H1 (cell line): ENCODE measurements at places on chromosomes 2 and 18. TPM values are rescaled to one million over a fixed set of nuclear protein-coding genes. Genes with fewer than 3 reads are reported as not detected.

- H3K4me1 ChIP-seq: no peaks in the 10 kb centered on the region; the same call in 1 of the 2 replicates
- no peak for DNase-seq
- no peak overlapping the region for H3K27ac ChIP-seq
- H3K4me3 ChIP-seq: no peak overlapping the region
- H3K27me3 ChIP-seq: no peaks in the 10 kb centered on the region
- no peaks in the 10 kb centered on the region for H3K36me3 ChIP-seq
These were observed 30.3 kb downstream of the FAM228A start for GRCh38 chr2:24205131-24205530.

DNA sequence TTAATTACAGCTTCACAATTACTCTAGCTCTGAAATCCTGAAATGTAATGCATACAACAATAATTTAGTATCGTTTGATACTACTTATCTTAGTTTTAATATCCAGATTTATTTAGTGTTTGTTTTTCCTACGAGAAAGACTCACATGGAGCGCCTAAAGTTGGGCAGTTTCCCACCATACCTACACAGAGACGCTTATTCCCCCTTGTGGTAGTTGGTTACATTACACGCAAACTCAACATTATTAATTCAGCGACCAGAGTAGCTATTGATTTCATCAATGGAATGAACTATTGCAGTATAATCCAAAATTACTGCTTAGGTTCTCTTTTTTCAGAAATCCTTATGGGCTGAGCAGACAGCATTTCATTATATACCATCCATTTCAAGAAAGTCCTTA, 164.0 kb upstream of the REG3G start:
- DNase-seq: no peak
- H3K27ac ChIP-seq: no peak overlapping the region
- no peaks in the 10 kb centered on the region for H3K36me3 ChIP-seq
- H3K27me3 ChIP-seq: no peaks in the 10 kb centered on the region
- no peak overlapping the region for H3K4me3 ChIP-seq
- no peaks in the 10 kb centered on the region for H3K4me1 ChIP-seq

GRCh38 chr18:3713166-3713565, 263.2 kb downstream of the TGIF1 start:
- no peaks in the 10 kb centered on the region for H3K4me1 ChIP-seq
- H3K4me3 ChIP-seq: no peak overlapping the region
- H3K27ac ChIP-seq: no peak overlapping the region
- DNase-seq: no peak
- H3K36me3 ChIP-seq: no peaks in the 10 kb centered on the region

DNA sequence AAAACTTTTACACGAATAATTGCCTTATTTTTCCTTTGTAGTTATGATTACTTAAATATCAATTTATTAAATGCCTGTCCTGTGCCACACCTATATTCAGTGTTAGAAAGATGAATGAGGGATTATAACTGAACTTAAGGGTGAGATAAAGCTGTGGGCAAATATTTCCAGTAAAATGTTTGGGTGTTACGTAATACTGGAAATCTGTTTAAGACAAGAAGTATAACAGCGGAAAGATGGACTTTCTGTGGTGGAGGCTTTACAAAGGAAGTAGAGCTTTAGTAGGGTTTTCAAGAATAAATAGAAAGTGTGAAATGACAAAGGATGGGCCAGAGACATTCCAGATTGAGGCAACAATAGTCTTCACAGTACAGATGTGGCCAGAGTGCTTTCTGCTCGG, 927.0 kb downstream of the DPP10 start:
- no peaks in the 10 kb centered on the region for H3K4me1 ChIP-seq
- DNase-seq: no peak
- H3K36me3 ChIP-seq: no peaks in the 10 kb centered on the region
- no peak overlapping the region for H3K27ac ChIP-seq
- H3K4me3 ChIP-seq: no peak overlapping the region

DNA sequence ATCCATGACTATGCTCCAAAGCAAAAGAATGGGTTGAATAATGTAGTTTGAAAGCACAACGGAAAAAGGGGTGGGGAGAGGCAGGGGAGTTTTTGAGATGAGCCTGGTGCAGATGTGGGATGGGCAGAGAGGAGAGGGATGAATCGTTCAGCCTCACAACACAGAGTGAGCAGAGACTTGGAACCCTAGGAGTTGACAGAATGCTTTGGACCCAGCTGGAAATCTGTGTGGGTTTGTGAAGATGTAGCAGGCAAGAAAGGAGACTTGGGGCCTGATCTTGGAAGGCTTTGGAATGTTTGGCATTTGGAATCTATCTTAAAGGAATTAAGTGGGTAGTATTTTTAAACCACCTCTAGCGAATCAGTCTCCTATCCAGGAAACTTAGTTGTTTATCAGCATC, 66.0 kb upstream of the KCTD1 start:
- no peaks in the 10 kb centered on the region for H3K4me1 ChIP-seq
- H3K27ac ChIP-seq: no peak overlapping the region
- no peaks in the 10 kb centered on the region for H3K27me3 ChIP-seq
- no peaks in the 10 kb centered on the region for H3K36me3 ChIP-seq

LIPG gene
- total RNA-seq: 9.8 and 11.8 TPM in 2 replicates

GRCh38 chr2:4653991-4654390, 950.6 kb downstream of the DCDC2C start:
- no peak overlapping the region for H3K27ac ChIP-seq
- H3K4me1 ChIP-seq: no peaks in the 10 kb centered on the region
- H3K4me3 ChIP-seq: no peak overlapping the region
- no peaks in the 10 kb centered on the region for H3K36me3 ChIP-seq
- DNase-seq: no peak

ZNF892 gene
- 10.7 and 10.8 TPM in 2 replicates for total RNA-seq

- H3K36me3 ChIP-seq: no peaks in the 10 kb centered on the region
- H3K27me3 ChIP-seq: no peaks in the 10 kb centered on the region
- H3K4me1 ChIP-seq: no peaks in the 10 kb centered on the region
- no peak overlapping the region for H3K4me3 ChIP-seq
These were observed 418.0 kb downstream of the LRATD1 start for GRCh38 chr2:15050483-15050882.

DNA sequence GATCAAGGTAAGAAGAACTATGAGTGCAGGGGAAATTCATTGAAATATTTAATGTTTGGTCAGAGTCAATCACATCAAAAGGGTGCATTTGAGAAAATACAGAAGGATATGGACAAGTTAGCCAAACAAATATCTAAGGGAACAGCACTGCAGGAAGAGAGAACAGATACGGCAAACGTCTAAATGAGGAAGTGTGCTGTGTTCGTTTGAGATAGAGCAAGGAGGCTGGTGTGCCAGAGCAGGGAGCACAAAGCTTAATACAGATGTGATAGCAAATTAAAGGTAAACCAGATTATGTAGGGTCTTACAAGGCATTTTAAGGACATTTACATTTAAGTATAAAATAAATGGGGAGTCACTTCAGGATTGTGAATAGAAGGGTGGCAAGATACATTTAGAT, 241.3 kb upstream of the ZNF804A start:
- H3K4me3 ChIP-seq: no peak overlapping the region
- no peaks in the 10 kb centered on the region for H3K27me3 ChIP-seq
- no peak overlapping the region for H3K27ac ChIP-seq

GRCh38 chr18:70489986-70490933, 201.4 kb downstream of the SOCS6 start:
- DNase-seq: no peak
- no peaks in the 10 kb centered on the region for H3K36me3 ChIP-seq
- H3K27me3 ChIP-seq: no peaks in the 10 kb centered on the region
- no peaks in the 10 kb centered on the region for H3K4me1 ChIP-seq
- no peak overlapping the region for H3K27ac ChIP-seq
- no peak overlapping the region for H3K4me3 ChIP-seq

DNA sequence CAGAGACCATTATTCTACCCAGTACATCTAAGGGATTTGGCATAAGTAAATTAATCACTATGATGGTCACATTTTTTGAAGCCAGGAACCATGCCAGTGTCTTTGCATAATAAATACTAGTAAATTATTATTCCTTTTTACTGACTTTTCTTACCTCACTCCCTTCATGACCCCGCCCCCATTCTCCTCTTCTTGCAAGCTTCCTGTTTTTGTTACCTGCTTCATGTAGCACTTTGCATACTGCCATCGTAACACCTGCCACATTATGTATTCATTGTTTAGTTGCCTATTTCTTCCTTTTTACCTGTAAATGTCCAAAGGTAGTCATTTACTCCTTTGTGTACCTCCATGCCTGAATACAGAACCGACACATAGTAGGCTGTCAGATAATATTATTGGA, 309.5 kb downstream of the KIAA1328 start:
- H3K4me3 ChIP-seq: no peak overlapping the region
- H3K27me3 ChIP-seq: no peaks in the 10 kb centered on the region

DNA sequence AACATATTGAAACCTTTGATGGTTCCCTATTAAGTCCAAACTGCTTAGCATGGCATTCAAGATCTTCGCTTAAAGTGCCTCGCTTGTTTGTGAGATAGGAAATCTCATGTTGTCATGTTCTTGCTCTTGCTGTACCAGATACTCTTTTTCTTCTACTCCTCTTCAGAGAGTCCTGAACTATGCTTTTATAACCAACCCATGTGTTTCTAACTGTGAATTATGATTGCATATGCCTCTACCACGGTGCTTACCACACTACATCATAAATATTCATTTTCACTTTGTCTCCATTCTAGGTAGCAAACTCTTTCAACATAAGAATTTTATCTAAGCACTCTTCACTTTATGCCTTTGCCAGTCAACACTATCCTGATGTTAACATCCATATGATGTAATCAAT, 23.6 kb downstream of the STAT4 start:
- no peaks in the 10 kb centered on the region for H3K36me3 ChIP-seq
- no peaks in the 10 kb centered on the region for H3K27me3 ChIP-seq
- no peak overlapping the region for H3K4me3 ChIP-seq
- no peak for DNase-seq

- H3K27ac ChIP-seq: no peak overlapping the region
- no peaks in the 10 kb centered on the region for H3K36me3 ChIP-seq
- H3K4me3 ChIP-seq: peak overlapping the region; percentile 59
- DNase-seq: no peak
- H3K4me1 ChIP-seq: no peaks in the 10 kb centered on the region; the same call in 1 of the 2 replicates
These were observed 1.1 kb downstream of the DIPK1C start for GRCh38 chr18:74456017-74456348.

DQX1 gene
- total RNA-seq: 0.57 and 0.76 TPM in 2 replicates

DNA sequence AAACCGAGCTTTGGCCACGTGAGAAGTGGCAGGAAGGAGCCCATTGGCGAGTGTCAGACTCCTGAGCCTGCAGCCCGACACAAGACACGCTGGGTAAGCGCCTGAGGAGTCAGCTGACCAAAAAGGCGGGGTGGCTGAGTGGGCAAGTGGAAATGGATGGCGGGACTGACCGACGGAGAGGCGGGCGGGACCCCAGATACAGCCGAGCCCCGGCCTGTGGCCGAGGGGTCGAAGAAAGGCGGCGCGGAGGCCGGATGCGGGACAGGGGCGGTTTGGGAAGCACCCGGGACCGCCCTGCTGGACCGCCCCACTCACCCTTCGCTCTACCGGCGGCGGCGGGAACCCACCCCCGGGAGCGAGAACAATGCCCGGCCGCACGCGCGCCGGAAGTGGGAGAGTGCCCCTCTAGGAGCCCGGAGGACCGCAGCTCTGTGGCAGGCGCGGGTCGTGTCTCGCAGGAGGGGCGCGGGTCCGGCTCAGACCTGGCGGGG, 22.8 kb downstream of the ZSCAN30 start:
- H3K27ac ChIP-seq: no peak overlapping the region
- H3K27me3 ChIP-seq: no peaks in the 10 kb centered on the region
- DNase-seq: no peak
- H3K36me3 ChIP-seq: 0 out of 2 replicates have a peak, but pooled peaks cover 2% of the 10 kb centered on the region
- no peak overlapping the region for H3K4me3 ChIP-seq

VIT gene
- total RNA-seq: not detected in 2 replicates

CDK5R2 gene
- total RNA-seq: not detected in 2 replicates

CCDC178 gene
- not detected in 2 replicates for total RNA-seq

DNA sequence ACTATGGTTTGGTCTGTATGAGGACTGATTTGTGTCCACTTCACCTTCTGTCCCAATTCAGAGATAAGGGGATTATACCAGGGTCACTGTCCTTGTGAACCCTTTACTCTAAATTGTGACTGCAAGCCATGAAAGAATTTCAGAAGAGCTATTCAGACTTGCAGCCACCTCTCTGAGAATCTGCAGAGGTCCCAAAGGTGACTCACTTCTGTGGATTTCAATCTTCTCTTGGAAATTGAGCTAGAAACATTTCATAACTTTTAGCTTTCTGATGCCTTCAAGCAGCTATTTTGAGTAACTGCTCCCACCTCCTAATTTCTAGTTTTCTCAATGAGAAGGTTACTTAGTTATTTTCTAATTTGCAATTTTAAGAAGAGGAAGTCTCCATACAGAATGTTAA, 1242.4 kb upstream of the ACVR2A start:
- DNase-seq: no peak
- no peak overlapping the region for H3K4me3 ChIP-seq
- no peak overlapping the region for H3K27ac ChIP-seq
- H3K4me1 ChIP-seq: no peaks in the 10 kb centered on the region
- H3K36me3 ChIP-seq: no peaks in the 10 kb centered on the region
- H3K27me3 ChIP-seq: peaks cover 1% of the 10 kb centered on the region

GRCh38 chr2:240153418-240153817, 13.0 kb upstream of the OTOS start:
- DNase-seq: no peak
- H3K36me3 ChIP-seq: no peaks in the 10 kb centered on the region
- H3K4me3 ChIP-seq: no peak overlapping the region
- H3K27ac ChIP-seq: no peak overlapping the region
- H3K27me3 ChIP-seq: peaks cover 10% of the 10 kb centered on the region; the same call in 1 of the 2 replicates

DNA sequence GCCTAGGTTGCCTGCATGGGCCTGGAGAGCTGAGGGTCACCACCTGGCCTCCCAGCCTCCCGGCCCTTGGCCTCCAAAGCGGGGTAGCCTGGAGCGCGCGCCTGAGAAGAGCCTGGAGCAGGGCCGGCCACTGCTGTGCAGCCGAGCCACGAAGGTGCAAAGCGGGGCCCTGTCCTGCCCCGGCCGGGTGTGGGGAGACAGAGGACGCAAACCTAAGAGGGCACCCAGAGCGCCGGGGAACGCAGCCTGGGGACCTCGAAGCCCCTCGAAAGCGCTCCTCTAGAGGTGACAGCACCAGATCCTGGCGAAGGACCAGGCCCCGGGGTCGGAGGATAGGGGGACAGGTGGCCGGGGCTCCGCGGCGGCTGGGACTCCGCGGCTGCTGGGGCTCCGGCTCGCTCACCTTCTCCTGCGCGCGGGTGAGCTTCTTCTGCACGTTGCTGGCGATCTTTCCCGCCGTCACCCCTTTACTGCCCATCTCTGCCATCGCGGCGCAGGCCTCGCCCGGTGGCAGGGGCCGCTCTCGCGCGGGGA, 430 bp downstream of the BIN1 start:
- H3K4me3 ChIP-seq: peak overlapping the region; percentile 75
- no peak for DNase-seq
- no peaks in the 10 kb centered on the region for H3K36me3 ChIP-seq
- H3K27me3 ChIP-seq: no peaks in the 10 kb centered on the region
- H3K4me1 ChIP-seq: peaks cover 6% of the 10 kb centered on the region

DNA sequence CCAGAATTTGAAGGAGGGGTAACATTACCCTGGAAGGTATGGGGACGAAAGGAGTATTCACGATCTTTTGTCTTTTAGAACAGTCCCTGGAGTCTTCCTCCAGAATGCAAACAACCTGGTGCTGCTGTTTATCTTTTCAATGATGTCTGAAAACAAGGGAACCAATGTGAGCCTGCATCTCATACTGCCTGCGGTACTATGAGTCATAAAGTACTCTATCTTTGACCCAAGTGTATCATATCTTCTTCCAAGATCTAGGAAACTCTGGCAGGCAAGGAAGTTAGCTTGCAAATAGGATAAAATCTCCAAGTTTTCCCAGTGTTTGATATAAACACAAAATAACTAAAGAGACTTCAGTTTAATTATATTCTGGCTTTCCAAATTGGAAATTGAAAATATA, 968.5 kb downstream of the LRP1B start:
- no peak overlapping the region for H3K27ac ChIP-seq
- H3K4me1 ChIP-seq: no peaks in the 10 kb centered on the region
- no peaks in the 10 kb centered on the region for H3K36me3 ChIP-seq

CCDC148 gene
- 1.3 and 1.5 TPM in 2 replicates for total RNA-seq
